ENCODE measurements at places on chromosomes 2 and 18. TPM values are rescaled to one million over a fixed set of nuclear protein-coding genes. Genes with fewer than 3 reads are reported as not detected.

- no peaks in the 10 kb centered on the region for H3K27me3 ChIP-seq
- no peaks in the 10 kb centered on the region for H3K4me1 ChIP-seq
- H3K27ac ChIP-seq = no peak overlapping the region
- no peaks in the 10 kb centered on the region for H3K36me3 ChIP-seq
Measured at GRCh38 chr2:148201075-148202004, 180.4 kb downstream of the MBD5 start.

DNA sequence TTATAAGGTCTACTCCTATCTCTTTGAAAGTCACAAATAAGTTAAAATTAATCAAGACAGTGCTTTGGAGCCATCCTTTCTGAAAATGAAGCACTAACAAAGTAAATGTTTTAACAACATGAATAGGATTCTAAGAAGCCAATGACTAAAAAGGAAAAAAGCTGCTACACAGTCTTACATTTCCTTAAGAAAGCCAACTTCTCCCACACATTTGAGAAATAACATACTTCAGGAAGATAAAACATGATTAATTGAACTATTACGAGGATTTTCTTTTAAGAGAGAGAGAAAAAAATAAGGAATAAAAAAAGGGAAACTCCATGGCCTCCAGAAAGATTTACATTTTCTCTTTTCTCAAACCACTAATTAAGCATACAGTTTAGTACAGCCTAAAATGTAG lies 113.1 kb downstream of the GCA start:
- H3K27ac ChIP-seq = no peak overlapping the region
- H3K36me3 ChIP-seq = no peaks in the 10 kb centered on the region
- H3K4me3 ChIP-seq = no peak overlapping the region
- no peaks in the 10 kb centered on the region for H3K27me3 ChIP-seq
- no peak for DNase-seq

GRCh38 chr2:54099829-54100585 lies 15.4 kb upstream of the ACYP2 start:
- no peak overlapping the region for H3K27ac ChIP-seq
- H3K36me3 ChIP-seq = no peaks in the 10 kb centered on the region
- peaks cover 21% of the 10 kb centered on the region for H3K4me1 ChIP-seq
- no peak overlapping the region for H3K4me3 ChIP-seq

DNA sequence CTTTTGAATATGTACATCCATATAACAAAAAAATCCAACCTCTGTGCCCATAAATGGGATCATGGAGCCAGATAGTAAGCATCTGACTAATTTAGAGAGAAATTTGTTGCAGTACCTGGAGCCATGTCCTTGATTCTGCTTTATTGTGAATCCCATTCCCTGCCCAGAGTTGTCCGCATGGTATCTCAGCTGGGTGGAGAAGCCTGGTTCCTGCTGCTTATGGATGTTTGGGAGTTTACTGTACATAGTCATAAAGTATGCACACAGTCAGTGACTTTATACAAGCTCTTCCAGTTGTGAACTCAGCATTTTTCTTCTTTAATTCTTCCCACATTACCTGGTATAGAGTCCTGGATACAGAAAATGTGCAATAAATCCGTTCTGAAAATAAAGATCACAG lies 346.0 kb downstream of the FIGN start:
- H3K27ac ChIP-seq = no peak overlapping the region
- no peaks in the 10 kb centered on the region for H3K27me3 ChIP-seq
- no peaks in the 10 kb centered on the region for H3K4me1 ChIP-seq
- no peak overlapping the region for H3K4me3 ChIP-seq
- H3K36me3 ChIP-seq = no peaks in the 10 kb centered on the region

- H3K36me3 ChIP-seq = no peaks in the 10 kb centered on the region
- no peaks in the 10 kb centered on the region for H3K4me1 ChIP-seq
- no peak overlapping the region for H3K4me3 ChIP-seq
- DNase-seq = no peak
- H3K27me3 ChIP-seq = peaks cover 14% of the 10 kb centered on the region
- no peak overlapping the region for H3K27ac ChIP-seq
Measured at GRCh38 chr2:176687342-176687741, 418.1 kb downstream of the MTX2 start.

The PXDN gene
- 92.2 TPM for total RNA-seq

All from PC-9 (cell line).